NCI-H446 treated with DMSO at 0.1 percent for 48 hours (cell line): ENCODE measurements at places on chromosomes 1 and 21.

GRCh38 chr1:51622455-51622913 is 5.6 kb downstream of the OSBPL9 start:
- DNase-seq: no peak

DNA sequence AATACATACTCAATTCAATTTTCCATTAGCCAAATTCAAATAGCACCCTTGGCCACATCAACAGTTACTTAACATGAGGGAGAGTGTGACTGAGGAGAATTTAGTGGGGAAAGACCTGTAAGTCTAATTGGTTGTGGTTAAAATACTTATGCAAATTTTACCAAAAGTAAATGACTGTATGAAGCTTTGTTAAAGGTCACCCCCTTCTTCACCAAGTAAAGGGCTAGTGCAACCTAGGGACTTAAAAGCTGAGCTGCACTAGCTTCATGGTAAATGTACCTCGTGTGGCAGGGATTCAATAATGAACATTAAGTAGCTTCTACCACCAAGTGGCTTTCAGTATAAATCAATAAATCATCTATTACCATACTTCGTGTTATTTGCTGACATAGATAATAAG is 372.0 kb downstream of the NTNG1 start:
- no peak for DNase-seq

GRCh38 chr1:23554127-23554480 is 5.2 kb downstream of the ID3 start:
- no peak for DNase-seq

GRCh38 chr1:204337036-204337429 is 22.7 kb downstream of the PLEKHA6 start:
- DNase-seq: no peak

- no peak for DNase-seq
Observed at GRCh38 chr1:232443372-232443771, 186.6 kb downstream of the SIPA1L2 start.

DNA sequence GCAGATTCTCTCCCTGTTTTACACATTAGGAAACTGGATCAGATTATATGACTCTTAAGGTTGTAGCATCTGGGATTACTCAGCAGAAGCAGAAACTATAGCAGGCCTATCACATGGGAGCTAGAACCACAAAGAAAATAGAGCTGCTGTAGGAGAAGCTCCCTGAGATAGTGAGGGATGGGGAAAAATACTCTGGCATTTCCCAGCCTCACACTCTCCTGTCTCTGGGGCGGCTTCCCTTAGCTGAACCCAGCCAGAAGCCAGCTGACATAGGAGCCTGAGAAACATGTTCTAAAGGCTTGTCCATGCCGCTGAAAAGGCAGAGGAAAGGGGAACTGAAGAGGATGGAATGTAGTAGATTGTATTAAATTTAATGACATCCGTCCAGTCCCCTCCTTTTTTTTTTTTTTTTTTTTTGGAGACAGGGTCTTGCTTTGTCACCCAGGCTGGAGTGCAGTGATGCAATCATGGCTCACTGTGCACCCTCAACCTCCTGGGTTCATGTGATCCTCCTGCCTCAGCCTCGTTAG is 76.8 kb upstream of the DNAJC6 start:
- no peak for DNase-seq

DNA sequence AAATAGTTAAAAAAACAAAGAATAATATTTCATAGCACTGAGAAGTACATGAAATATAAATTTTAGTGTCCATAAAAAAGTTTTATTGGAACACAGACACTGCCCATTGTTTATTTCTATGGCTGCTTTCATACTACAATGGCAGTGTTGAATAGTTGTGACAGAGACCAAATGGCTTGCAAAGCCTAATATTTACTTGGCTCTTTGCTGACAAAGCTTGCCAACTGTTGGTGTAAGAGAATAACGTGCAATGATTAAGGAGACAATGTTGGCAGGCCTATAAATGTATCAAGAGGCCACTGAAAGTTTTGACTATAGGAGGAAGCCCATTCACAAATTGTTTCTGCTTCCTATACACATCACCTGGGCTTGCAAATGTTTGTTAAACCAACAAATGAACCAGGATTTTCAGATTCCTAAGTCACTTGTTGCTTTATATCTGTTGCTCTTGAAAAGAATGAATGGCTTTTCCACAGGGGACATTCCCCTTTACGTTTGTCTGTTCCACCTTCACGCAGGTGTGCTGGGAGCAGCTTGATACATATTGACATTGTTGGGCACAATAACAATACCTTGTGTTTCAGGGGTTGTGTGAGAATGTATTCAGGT is 5.5 kb upstream of the ST6GALNAC3 start:
- no peak for DNase-seq
